ENCODE measurements at places on chromosomes 13 and 19.

DNA sequence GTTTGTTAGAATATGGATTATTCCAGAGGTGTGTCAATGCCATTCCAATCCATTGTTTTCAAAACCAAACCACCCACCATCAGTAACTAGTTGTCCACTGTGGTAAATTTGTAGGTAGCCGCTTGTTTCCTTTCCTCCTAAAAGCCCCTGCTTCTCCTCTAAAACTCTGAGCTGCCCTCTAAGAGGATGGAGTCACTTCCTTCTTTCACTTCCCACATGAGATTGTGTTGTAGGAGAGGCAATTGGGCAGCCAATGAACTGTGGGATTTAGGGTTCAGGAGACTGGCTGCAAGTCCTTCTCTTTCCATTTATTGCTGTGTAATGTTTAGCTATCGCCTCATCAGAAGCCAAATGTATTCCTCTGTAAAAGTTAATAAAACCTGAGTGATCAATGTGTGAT is 49.9 kb upstream of the RFXAP start:
- no peak for DNase-seq

DNA sequence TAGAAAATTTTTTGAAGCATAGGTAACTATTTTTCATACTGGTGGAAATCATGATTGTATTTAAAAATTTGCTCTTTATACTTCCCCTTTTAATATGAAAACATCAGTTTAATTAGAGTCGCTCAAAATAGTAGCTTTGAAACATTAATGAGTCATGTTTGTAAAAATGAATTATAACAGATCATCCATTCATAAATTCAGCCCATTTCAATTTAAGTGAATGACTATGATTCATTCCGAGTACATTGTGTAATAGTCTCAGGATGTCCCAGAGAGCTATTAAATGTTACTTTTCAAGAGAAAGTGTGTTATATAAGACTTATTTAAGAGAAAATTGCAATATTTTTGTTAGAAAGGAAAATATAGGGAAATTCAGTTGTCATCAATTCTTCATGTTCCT is 111.0 kb downstream of the FNDC3A start:
- DNase-seq: no peak

GRCh38 chr13:67238277-67238859 is 8.2 kb upstream of the PCDH9 start:
- no peak for DNase-seq

GRCh38 chr19:48513289-48514122 is 1.9 kb upstream of the LMTK3 start:
- DNase-seq: no peak

DNA sequence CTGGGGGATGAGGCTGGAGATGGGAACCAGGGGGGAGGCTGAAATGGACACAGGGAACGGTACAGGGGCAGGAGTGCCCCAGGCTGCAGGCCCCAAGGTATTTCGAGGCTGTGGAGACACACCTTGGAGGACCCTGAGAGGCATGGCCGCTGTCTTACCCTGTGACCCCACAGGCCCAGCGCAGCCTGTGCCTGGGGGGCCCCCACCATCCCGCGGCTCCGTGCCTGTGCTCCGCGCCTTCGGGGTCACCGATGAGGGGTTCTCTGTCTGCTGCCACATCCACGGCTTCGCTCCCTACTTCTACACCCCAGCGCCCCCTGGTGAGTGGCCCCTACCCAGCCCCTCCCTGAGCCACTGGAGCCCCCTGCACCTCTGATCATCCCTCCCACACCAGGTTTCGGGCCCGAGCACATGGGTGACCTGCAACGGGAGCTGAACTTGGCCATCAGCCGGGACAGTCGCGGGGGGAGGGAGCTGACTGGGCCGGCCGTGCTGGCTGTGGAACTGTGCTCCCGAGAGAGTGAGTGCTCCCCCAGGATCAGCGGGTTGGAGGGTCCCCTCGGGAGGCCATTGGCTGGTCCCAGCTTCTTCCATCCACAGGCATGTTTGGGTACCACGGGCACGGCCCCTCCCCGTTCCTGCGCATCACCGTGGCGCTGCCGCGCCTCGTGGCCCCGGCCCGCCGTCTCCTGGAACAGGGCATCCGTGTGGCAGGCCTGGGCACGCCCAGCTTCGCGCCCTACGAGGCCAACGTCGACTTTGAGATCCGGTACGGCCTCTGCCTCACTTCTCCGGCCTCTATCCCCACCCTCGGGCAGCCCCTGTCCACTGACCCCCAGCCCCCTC is 16.9 kb upstream of the SPIB start:
- no peak for DNase-seq

DNA sequence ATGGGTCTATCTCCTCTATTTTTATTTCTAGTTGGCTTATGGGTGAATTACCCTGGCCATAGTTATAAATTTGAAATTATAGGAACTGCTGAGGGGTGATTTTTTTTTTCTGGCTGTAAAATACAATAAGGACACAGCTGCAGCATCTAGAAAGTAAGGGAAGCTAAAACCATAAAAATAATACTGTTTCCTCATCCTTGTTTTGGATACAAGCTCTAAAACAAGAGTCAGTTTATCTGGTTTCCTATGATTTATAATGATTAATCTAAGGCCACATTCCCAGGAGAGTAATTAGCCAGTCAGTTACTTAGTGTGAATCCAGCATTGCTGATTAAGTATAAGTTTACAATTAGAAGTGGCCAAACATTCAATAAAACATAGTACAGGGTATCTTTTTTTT is 219.1 kb upstream of the NBEA start:
- no peak for DNase-seq

DNA sequence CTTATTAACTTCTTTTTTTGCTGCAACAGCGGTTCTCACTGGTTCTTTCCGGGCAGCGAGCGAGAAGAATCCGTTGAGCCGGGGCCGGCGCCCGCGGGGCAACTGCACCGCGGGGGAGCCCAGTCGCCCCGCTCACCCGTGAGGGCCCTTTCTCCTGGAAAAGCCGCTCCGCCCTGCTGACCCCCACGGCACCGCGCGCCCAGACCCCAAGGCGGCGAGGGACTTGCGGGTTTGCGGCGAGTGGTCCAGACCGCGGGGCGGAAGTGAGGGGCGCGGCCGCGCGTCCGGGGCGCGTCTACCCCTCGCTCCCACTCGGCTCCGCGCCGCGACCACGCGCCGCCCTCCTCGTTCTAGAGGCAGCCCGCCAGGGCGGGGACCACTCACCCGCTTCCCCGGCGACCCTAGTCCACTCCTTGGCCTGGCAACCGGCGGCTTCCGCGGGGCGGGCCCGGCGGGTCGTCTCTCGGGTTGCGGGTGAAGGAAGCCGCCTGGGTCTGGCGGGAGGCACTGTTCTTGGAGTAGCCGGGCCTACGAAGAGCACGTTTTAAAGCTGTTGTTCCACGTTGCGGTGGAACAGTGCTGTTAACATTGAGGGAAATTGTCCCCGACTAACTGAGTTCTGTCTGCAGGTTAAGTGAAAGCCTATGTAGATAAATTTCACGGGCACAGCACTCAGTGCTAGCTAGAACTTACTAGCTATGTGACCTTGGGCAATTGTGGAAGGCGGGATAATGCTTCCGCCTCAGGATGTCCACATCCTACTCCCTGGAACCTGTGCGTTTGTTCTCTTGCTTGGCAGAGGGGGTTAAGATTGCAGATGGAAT is at the start of gene NEK3:
NEK3 (minus strand) TSS at position 439 of the 824 bp plus-strand sequence. CDS start 3,406 bp downstream, outside the sequence.
- peak; percentile 23 for DNase-seq

GRCh38 chr13:38210928-38211596 is 138.6 kb upstream of the UFM1 start:
- DNase-seq: peak; percentile 29

GRCh38 chr13:40568246-40569023 is 98.0 kb downstream of the FOXO1 start:
- DNase-seq: no peak

GRCh38 chr13:110301083-110301482 is 5.9 kb downstream of the COL4A1 start:
- DNase-seq: no peak

DNA sequence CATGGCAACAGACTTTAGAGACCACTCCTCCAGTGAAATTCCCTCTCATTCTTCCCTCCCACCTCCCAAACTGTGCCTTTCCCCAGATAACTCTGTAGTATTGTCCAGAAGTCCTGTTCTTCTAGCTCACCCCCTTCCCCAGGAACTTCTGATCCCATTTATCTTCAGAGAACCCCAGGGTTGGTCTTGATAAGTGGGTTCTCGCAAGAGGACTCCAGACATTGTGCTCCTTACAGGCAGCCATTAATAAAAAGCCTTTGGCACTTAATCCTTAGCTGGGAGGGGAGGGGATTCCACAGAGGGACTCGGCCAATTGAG is 1.9 kb downstream of the LTBP4 start:
- DNase-seq: no peak

DNA sequence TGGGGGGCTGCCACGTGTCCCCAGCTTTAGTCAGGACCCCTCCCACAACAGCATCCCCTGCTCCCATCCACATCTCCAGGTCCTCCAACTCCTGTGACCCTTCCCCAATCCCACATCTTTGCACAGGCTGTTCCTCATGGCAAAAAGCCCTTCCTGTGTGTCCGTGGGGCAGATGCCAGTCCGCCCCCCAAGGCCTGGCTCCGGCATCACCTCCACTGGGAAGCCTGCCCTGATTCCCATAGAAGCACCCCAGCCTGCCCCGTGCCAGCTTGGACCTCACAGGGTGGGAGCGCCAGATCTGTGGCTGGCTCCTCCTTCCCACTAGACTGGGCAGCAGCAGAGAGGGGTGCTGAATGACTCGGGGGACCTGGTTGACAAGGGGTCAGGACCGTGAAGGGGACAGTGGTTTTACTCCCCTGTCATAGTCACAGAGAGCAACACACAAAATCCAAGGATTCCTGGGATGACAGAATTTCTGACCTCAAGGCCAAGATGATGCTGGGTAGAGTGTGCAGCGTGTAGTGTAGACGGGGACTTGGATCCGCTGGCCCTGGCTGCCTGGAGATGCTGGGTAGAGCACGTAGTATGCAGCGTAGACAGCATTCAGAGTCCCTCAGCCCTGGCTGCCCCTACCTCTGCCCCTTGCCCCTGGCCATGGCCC is 13.3 kb downstream of the KLF2 start:
- no peak for DNase-seq

- DNase-seq: peak; percentile 50
Measured at GRCh38 chr19:39671739-39672363, 16.1 kb downstream of the LGALS16 start.

GRCh38 chr13:113874579-113875428 is 10.9 kb upstream of the GAS6 start:
- no peak for DNase-seq

- no peak for DNase-seq
Measured at GRCh38 chr13:38167164-38167822, 182.4 kb upstream of the UFM1 start.

DNA sequence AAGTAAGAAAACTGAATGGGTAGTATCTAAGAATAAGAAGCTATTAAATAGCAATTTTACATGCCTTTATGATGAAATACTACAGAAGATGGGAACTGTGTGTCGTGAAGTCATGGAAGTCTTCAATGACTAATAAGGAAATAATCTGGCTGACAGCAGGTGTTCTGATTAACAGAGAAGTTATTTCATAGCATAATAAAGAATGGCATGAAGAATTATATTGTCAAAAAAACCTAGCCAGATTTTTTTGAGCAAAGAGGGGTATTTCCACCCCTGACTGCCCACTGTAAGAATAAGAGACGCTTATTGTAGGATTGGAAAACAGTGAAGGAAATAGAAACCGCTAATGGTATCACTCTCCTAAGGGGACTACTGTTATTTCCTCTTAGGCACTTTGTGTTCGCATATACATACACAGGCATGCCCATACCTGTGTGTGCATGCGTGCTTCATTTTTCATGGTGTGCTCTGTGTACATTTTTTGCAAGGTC is 318.8 kb downstream of the SHISA2 start:
- no peak for DNase-seq

DNA sequence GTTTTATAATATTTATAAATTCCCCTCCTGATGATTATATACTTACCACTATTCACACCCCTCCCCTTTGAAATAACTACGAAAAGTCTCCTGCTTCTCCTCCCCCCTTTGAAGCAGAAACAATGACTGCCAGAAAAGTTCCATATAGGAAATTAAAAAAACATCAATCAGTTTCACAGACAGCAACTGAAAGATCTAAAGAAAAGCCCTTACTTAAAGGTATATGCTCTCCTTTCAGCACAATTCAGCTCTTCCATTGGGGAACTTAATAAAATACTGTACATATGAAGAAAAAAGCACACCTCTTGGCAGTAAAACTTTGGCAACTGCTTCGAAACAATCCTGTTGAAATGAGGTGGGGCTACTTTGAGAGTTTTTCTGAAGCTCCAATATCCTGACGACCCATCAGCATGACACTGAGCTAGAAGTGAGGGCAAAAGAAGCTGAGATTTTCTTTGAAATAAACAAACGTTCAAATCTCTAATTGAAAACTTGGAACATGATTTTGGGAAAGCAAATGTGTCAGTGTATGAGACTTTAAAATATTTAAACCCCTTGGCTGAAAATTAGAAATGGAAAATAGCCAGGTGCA is 147.6 kb upstream of the RXFP2 start:
- DNase-seq: no peak

GRCh38 chr13:34174671-34175145 is 356.8 kb downstream of the RFC3 start:
- no peak for DNase-seq

- DNase-seq: no peak
Measured at GRCh38 chr19:40078377-40078776, 12.4 kb downstream of the ZNF780A start.

GRCh38 chr13:111183959-111184358 is 68.8 kb downstream of the ARHGEF7 start:
- no peak for DNase-seq

DNA sequence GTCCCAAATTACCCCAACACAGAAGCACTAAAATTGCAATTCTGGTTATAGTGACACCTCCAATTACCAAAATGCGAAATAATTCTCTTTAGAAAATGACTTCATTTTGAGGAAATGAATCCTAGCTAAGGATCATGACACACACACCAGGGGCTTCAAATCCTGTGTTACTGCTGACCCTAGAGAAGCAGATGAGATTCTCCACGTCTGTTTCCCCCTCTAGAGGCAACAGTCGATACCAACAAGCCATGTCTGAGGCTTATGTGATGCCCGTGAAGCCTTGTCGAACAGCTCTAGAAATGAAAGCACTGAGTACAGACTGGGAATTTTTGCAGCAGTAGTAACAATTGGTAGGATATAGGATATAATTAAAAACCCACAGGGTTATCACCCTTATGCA is 153.6 kb upstream of the TMTC4 start:
- no peak for DNase-seq

DNA sequence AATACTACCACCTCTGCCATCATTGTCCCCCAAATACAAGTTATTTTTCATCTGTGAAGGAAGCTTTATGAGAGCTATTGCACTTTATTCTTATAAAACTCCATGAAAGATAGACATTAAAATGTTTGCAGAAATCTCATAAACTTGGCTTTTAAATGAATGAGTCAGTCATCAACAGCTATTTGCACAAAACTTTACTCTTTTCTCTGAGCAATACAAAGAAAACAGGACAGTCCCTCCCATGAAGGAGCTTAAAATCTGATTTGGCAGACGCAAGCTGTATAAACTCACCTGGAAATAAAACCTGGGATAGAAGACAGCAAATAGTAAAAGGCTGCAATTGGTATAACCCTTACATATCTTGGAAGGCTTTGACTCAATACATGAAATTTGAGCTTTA is 16.6 kb upstream of the RCBTB1 start:
- DNase-seq: no peak
